ENCODE measurements at places on chromosomes 12 and 14. TPM values are rescaled to one million over a fixed set of nuclear protein-coding genes. Genes with fewer than 3 reads are reported as not detected.

TAS2R14 gene
- 2.3 TPM for total RNA-seq

TMEM253 gene
- total RNA-seq, result not detected

CCDC184 gene
- total RNA-seq, result 0.86 TPM

RNASE3 gene
- total RNA-seq, result not detected

Measured in natural killer cell treated with Interleukin-12 subunit alpha and Interleukin-12 subunit beta and Interleukin-15 and Interleukin-18, amount 100 ng/mL, for 72 hours (primary cell).